ENCODE measurements at places on chromosomes 7 and 10. TPM values are rescaled to one million over a fixed set of nuclear protein-coding genes. Genes with fewer than 3 reads are reported as not detected.

DNA sequence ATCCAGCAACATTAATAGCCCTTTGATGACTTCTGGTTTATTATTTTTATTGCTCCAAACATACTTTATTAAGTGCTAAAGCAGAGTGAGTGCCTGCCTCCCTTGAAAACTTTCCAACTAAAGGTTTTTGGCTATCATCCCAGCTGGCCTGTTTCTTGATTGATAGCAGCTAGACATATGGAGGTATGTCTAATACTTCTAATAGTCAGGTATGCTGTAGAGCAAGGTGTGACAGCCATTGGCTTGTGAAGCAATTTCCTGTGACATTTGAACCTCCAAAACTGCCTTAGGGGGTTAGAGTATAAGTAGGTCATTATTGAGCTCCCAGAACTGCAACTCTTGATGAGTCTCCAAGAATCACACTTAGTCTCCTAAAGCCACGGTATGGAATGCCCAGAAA, 55.8 kb downstream of the LOXL4 start:
- no peak for DNase-seq

DNA sequence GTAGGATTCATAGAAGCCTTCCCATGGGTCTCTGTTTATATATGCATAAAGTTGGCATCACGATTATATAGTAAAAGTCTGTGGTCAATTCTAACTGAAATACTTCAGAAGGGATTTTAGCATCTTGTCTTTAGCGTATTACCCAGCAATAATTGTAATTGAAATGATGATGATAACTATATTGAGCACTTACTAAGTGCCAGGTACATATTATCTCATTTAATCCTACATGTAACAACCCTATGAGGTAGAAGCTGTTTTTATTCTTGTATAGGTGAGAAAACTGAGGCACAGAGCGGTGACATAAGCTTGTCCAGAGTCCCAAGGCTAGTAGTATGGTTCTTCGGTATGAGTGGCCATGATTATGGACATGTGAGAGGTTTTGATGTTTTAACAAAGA, 33.8 kb downstream of the PANK1 start:
- no peak for DNase-seq

GRCh38 chr7:149872419-149873073, 1.2 kb upstream of the ATP6V0E2 start:
- no peak for DNase-seq

The LIMK1 gene
- 3.1 TPM for polyA plus RNA-seq

The SLC29A4 gene
- polyA plus RNA-seq: 0.40 TPM

The WIPF3 gene
- not detected for polyA plus RNA-seq

All from CD4-positive, CD25-positive, alpha-beta regulatory T cell (primary cell).